ENCODE measurements at places on chromosomes 7 and 10.

DNA sequence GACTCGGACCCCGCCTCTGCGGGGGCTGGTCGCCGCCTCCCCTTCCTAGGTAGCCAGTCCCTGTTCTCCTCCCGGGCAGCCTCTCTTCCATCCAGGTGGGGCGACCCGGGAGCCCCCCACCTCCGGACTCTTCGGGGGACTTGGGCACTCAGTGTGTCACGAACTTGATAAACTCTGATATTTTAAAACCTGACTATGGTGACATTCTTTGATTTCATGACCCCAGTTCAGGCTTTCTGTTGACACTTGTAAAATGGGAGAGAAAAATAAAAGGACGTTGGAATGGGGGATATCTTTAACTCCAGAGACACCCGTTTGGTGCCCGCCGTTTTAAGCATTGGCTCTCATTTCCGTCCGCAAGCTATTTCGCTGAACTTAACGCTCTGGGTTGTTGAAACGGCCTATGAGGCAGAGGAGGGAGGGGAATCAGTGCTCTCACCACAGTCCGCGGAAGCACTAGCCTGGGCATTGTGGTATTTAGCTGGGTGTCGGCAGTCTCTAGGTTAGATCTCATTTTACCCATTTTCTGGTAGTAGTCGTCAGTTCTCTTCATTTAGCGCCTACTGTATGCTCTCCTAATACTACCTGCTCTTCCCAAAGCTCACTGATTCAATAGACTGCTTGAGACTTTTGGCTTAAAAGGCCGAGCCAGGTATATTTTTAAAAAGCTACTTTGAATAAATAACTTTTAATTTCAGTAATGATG is 738 bp downstream of the VPS26A start:
- no peak for DNase-seq

DNA sequence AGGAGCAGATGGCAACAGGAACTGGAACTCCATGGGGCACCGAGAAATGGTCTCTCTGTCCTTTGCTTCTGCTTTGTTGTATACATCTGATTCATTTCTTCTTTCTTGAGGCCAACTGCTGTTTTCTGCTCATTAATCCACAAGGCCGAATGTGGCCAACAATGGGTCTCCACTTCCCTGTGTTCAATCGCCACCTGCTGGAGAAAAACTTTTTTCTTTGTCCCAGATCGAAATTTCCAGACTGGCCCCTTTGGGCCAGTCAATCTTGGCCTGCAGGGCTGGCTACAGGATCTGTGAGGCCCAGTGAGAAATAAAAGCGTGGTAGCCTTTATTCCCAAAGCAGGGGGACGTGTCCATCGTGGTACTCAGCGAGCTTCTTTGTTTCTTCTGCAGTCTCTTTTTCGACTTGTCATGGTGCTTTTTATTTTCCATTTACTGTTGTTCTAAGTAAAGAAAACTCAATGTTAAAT is 58.8 kb downstream of the PARP12 start:
- no peak for DNase-seq

DNA sequence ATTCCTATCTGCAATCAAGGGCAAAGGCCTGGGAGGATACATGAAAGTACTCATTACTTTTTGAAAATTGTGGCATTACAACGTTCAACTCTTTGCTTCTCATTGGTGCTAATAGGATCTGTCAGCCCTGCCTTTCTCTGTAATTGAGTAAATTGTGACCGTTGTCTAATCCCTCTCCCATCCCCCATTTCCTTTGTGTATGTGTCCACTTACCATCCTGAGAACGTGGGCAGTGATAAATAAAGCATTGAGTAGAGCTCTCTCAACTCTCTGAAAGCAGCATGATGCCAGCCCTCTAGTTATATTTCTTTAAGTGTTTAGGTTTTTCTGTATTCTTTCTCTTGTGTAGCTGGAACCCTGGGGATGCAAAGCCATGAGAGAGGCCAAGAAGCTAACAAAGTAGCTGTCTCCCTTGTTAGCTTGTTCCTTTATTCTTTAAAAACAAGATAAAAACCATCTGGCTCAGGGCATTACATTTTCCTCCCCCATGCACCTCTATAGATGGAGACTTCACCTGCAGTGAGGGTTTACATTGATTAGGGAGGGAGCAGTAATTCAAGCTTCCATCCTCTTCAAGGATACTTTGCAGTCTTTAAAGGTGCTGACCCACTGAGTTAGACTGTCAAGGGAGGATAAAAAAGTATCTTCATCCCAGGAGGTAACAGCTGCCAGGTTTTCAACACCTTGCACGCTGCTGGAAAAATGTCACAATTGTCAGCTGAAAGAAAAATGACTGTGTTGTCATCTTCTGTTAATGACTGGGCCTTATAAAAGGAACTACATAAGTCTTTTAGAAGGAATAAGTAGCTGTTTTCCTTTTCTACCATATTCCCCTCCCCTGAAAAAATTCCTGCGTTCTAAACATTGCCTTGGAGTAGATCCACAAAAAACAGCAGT is 112.3 kb downstream of the BTRC start:
- DNase-seq: no peak

- DNase-seq: peak; percentile 24
These were observed 722 bp downstream of the DENND10 start for GRCh38 chr10:119104654-119105015.
